ENCODE measurements at places on chromosomes 7 and 10.

DNA sequence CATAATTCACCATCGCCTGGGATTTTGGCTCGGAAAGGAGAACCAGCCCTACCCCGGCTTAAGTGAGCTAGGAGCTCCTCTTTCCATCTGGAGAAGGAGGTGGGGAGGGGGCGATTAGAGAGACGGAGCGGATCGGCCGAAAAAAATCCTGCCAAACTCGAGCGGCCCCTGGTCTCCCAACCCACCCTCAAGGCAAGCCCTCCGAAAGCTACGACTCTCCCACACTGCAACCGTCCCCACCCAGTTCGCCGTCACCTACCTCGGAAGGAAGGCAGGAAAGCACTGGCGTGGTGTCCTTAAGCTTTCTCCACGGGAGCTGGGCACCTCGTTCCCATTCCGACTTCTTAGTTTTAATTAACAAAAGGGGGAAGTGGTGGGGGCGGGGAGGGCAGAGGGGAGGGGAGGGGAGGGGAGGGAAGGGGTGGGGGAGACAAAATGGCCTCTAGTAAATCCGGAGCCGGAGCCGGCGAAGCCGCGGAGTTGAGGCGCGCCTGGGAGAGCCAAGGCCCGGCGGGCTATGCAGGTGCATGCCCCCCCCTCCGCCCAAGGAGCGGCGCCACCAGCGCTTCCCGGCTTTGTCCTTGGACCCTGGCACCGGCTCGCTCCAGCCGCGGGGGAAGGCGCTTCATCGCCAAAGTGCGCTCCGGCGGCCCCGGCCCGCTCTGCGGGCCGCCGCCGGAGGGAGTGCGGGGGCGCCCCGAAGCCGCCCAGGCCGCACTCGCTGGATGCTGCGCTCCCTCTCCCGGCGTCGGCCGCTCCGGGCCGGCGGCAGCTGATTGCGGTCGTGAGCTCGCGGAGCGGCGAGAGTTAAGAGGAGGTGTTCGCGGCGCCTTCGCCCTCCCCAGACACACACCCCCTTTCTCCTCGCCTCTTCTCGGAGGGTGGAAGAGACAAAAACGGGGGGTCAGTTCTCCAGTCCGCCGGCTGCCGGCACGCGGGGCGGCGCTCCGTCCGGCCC, at the start of gene LRRC4:
LRRC4 (minus strand) TSS at position 784 of the 958 bp plus-strand sequence. CDS start 797 bp downstream, outside the sequence.
- no peak for DNase-seq

DNA sequence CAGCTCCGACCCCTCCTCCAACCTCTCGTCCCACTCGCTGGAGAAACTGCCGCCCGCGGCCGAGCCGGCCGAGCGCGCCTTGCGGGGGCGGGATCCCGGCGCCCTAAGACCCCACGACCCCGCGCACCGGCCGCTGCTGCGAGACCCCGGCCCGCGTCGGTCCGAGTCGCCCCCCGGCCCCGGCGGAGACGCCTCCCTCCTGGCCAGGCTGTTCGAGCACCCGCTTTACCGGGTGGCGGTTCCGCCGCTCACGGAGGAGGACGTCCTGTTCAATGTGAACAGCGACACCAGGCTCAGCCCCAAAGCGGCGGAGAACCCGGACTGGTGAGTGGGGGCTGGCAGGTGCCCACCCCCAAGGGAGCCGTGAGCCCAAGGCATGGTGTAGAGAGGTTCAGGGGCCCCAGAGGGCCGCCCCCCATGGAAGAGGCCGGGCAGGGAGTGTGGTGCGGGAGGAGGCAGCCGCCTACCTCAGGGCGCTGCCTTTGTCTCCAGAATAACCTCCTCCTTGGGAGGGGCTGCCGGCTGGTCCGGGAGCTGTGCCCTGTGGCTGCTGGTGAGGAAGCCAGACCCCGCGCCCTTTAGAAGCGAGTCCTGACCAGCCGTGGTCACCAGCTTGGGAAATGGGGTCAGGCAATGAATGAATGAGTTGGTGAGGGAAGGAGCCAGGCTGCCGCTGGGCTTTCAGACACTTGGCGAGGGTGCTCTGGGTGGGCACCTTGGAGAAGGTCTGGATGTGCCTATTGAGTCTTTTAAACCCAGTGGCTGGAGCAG, 1.3 kb downstream of the FAM20C start:
- DNase-seq, result no peak

- DNase-seq, result no peak
These were observed 75.9 kb downstream of the LMBR1 start for GRCh38 chr7:156816943-156817572.

GRCh38 chr10:87846023-87846422, 17.3 kb downstream of the KLLN start:
- DNase-seq, result no peak

- no peak for DNase-seq
These were observed 6.7 kb downstream of the BNIP3 start for GRCh38 chr10:131975003-131975402.

GRCh38 chr10:98610301-98610700, 163.6 kb upstream of the HPS1 start:
- no peak for DNase-seq

DNA sequence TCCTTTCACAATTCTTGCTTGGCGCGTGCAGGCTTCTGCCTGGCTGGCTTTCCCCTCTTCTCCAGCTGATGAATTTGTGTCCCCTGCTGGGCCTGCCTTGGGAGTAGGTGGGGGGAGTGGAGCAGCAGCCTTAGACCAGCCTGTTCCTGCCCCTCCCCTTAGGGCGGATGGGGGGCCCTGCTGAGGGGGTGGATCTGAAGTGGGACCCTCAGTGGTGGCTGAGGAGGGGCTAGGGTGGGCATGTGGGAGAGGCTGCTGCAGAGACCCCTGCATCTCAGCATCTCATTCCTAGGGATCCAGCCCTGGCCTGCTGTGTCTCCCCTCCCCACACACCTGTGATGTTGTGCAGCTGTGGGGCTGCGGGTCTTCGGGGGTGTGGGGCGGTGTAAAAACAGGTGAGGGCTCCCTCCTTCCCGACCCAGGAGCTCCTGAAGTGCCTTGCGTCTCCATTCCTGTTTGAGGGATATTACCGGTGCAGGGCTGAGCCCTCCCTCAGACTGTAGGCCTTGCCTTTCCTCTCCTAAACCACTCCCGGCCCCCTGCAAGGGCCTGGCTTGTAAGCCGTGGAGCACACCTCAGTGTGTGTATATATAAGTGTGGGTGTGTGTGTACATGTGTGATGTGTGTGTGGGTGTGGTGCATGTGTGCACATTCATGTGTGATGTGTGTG, 24.7 kb downstream of the ADCYAP1R1 start:
- no peak for DNase-seq

GRCh38 chr10:88553116-88553752, 29.9 kb downstream of the RNLS start:
- peak; percentile 2 for DNase-seq

GRCh38 chr10:51010977-51011376, 63.3 kb upstream of the PRKG1 start:
- DNase-seq, result no peak

Measured in activated CD8-positive, alpha-beta memory T cell treated with anti-CD3 and anti-CD28 coated beads for 1 hour (primary cell).